ENCODE measurements at places on chromosomes 3 and 15.

DNA sequence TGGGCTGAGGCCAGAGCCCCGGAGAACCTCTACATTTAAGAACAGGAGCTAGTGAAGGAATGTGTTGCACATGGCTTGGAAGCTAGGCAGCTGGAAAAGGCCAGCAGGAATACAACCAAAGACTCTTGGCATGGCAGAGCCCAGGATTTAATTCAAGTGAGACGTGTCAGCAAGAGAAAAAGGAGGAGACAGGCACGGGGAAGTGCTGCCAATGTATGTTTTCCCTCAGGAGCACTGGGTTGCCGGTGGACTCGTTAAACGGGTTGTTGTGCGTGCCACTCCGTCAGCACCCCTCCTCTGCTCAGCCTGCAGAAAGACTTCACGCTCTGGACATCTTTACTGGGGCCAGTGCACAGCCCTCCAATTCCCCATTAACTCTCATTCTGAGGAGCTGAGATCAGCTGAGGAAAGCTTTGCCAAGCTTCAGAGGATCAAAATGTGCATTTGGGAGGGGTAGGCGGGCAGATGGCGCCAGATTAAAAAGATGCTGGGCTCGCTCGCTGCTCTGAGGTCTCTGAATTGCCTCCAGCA lies 103.7 kb downstream of the PDZRN3 start:
- DNase-seq, result no peak

GRCh38 chr3:29080967-29081366 lies 199.9 kb upstream of the RBMS3 start:
- no peak for DNase-seq

DNA sequence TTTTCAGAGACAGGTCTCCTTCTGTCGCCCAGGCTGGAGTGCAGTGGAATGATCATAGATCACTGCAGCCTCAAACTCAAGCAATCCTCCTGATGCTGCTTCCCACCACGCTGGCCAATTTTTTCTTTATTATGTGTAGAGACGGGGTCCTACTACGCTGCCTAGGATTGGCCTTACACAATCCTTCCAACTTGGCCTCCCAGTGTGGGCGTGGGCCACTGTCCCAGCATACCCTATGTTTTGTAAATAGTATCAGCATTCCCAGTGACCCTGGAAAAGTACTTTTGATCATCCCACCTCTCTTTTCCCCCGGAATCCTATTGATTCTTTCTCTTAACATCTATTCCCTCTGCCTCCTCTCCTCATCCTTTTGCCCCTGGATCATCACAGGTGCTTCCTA lies 36.9 kb downstream of the SLC28A2 start:
- no peak for DNase-seq

GRCh38 chr3:64301476-64301875 lies 76.2 kb upstream of the PRICKLE2 start:
- DNase-seq, result no peak

DNA sequence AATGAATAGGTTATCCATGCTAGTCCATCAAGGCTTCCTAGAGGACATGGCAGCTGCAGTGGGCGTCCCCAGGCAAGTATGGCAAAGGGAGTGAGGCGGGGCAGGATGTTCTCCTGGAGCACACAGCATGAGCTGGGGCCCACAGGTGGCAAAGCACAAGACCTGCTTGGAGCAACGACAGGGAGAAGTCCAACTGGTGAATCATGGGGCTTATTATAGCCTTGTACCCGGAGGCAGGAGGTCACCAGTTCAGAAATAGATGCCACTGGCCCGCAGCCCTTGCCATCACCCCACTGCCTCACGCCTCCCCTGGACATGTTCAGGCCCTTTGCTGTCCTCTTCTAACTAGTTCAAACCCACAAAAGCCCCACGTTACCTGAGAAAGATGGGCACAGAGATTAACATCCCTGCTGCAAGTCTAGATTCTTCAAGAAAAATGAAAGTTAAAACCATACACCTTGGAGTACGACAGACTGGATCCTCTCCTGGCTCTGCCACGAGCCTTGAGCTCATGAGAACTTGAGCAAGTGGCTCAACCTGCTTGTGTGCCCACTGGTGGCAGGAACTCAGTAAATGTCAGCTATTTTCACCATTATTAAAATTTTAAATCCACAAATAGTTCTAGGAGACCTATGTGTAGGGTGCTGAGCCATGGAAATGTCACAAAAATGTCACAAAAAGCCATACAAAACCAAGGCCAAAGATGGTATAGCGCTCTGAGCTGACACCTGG lies 1.8 kb upstream of the SRGAP3 start:
- DNase-seq, result no peak

DNA sequence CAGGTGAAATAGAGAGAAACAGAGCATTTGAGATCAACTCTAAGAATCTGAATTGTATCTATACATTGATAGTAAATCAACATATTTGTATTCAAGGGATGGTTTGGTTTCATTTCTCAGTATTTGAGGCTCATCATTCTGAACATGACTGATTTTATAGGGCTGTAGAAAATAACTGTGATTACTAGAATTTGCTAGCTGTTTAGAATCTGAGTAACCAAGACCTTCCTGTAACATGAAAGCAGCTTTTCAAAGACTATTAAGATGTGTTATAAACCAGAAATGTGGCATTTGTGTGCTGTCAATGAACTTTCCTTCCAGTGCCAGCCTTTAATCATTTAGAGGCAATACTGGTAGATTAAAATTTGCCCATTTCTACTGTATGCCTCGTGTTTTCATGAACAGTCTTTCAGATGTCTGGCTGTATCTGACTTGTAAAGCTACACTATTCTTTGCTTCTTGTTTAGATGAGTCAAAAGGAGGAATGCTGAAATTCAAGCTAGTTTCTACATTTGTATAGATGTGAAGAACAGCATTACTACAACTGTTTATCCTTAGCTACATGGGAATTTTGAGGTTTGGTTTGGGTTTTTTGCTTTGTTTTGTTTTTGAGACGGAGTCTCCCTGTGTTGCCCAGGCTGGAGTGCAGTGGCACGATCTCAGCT lies 137.3 kb upstream of the BHLHE40 start:
- DNase-seq, result no peak

DNA sequence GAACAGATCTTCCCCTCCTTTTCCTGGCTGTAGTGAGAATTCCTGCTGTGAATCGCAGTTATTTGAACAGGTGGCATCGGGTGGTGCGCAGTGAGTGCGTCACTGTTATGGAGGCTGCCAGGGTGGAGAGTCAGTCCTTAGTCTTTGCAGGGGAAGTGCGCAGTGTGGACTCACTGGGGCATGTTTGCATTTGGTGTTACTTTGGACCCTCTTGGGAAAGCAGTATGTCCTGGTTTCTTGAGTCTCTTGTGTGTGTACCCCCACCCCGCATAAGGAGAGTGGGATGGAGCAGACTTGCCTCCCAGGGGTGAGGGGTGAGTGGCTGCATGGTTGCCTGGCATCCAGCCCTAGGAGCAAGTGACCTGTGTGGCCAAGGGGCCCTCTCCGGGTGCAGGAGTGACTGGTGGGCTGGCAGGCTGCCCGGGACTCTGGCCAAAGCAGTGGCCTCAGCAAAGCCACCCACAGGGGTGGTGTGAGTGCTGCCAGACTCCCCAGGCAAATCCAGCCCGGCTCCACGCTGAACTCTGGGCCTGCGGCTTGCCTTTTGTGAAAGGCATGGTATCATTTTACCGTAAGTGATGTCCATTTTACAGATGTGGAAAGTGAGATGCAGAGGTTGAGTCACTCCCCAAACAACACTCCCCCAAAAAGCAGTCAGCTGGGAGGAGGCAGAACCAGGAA lies 46.4 kb downstream of the DNASE1L3 start:
- no peak for DNase-seq
